Large intestine (tissue), 12 donors: ENCODE measurements at places on chromosomes 6 and 20.
A peak's percentile ranks its signal among the peaks of the same experiment; 100 is the strongest.

DNA sequence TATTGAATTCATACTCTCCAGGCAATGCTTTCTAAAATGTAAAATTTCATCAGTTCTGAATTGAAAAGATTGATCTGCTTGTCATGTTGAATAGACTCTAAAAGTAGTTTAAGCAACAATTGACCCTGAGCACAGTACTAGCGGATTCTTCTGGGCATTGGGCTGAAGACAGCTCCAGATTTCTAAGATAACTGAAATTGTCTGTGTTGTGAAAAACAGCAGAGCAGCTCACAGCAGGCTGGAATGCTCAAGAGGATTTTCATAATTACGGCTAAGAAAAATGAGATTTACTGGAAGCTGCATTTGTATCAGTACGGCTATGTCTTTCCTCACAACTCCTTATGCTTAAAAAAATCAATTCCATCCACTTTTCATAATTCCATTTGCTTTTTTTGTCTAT, 373.7 kb downstream of the HACE1 start:
- DNase-seq: no peak

GRCh38 chr6:72739368-72739779, 117.5 kb downstream of the KCNQ5 start:
- DNase-seq: no peak

DNA sequence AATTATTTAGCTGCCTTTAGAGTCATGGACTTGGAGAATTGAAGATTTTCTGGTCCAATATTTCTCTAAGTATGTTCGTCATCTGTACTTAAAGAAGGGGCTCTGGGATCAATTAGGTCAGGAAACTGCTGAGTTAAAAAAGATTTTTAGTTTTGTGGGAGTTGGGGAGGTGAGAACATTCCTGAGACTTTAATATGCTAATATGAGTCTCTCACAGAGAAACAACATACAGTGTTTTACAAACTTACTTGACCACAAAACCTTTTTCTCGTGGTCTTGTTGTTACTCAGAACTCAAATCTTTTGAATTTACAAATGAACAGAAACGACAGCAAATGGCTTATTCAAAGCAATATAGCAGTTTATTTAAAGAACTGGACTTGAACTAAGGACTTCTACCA, 67.9 kb downstream of the LIN28B start:
- DNase-seq: no peak

- no peak for DNase-seq
Measured at GRCh38 chr20:38132910-38133501, 32.1 kb downstream of the TGM2 start.

DNA sequence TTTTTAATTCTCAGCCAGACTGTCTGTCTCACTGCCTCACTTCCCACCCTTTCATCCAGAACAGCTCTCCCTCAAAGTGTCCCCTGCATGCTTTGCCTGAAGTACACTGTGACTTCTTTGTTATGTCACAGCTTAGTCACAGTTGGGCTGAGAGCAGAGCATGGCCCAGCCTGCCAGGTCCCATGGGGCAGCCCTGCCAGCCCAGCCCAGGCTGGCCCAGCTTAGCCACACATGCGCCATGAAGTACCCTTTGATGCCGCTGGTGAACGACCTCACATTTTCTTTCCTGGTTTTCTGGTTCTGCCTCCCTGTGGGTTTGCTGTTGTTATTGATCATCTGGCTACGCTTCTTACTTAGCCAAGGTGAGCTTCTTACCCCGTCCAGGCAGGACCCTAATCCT, at the start of gene ADIG:
Gene ADIG, plus strand, starts transcription at position 185 of the 400 bp plus-strand sequence. Its CDS starts 54 bp downstream, at position 239.
- no peak for DNase-seq

DNA sequence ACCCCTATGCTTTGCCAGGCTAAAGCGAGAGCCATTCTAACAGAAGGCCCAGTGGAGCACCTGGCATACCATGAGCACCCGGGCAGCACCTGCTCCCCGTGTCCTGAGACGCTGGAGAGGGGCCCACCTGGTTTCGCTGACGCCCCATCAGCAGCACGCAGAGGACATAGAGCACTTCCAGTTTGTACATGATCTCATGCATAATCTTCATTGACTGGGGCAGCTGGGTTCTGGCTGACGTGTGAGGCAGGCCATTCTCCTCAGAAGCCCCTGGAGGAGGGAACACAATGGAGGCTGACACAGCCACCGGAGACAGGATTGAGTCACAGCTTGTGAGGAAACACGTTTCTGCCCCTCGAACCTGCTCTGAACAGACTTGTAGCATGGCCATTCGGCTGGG, 65.4 kb downstream of the MYH7B start:
- no peak for DNase-seq

GRCh38 chr20:58308680-58309527, 611 bp upstream of the RAB22A start:
- peak; percentile 32 for DNase-seq

- no peak for DNase-seq
Measured at GRCh38 chr6:118469468-118469867, 78.6 kb upstream of the PLN start.

- DNase-seq: no peak
Measured at GRCh38 chr20:19745584-19745983, 12.5 kb upstream of the RIN2 start.

DNA sequence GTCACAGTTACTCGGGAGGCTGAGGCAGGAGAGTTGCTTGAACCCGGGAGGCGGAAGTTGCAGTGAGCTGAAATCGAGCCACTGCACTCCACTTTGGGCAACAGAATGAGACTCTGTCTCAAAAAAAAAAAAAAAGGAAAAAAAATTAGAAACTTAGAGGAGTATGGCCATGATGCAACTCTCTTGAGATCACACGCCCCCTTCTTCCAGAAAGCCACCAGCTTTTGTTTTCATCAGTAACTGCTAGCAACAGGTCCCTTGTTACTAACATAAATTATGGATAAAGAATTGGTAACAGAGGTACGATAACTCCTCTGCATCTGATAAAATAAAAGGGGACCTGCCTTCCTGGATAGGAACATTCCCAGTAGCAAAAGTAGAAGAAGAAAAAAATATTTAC, 308.2 kb downstream of the CD83 start:
- no peak for DNase-seq

DNA sequence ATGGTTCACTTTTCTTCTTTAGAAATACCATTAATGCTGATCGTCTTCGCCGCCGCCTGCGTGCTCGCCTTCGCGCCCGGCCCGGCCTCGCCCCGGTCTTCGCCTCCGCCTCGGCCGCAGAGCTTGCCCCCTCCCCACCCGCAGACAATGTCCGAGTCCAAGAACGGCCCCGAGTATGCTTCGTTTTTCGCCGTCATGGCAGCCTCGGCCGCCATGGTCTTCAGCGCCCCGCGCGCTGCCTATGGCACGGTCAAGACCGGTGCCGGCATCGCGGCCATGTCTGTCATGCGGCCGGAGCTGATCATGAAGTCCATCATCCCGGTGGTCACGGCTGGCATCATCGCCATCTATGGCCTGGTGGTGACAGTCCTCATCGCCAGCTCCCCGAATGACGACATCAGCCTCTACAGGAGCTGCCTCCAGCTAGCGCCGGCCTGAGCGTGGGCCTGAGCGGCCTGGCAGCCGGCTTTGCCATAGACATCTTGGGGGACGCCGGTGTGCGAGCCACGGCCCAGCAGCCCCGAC, 4.8 kb upstream of the PRPH2 start:
- peak; percentile 57 for DNase-seq

GRCh38 chr20:58297394-58297793, 12.1 kb upstream of the RAB22A start:
- no peak for DNase-seq

- peak; percentile 21 for DNase-seq
Measured at GRCh38 chr6:78910010-78910409, 42.7 kb downstream of the IRAK1BP1 start.

DNA sequence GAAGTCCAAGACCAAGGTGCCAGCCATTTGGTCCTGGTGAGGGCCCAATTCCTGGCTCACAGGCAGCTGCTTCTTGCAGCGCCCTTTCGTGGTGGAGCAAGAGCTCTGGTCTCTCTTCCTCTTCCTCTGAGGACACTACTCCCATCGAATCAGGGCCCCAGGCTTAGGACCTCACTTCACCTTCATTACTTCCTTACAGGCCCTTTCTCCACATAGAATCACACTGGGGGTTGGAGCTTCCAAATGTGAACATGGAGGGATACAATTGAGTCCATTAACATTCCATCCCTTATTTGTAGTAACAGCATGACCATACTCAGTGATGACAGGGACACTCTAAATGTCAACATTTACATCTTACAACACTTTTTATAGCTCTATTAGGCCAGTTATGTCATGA, 2.3 kb downstream of the RAMACL start:
- DNase-seq: no peak

GRCh38 chr20:13492001-13492481, 146.7 kb downstream of the TASP1 start:
- DNase-seq: no peak

DNA sequence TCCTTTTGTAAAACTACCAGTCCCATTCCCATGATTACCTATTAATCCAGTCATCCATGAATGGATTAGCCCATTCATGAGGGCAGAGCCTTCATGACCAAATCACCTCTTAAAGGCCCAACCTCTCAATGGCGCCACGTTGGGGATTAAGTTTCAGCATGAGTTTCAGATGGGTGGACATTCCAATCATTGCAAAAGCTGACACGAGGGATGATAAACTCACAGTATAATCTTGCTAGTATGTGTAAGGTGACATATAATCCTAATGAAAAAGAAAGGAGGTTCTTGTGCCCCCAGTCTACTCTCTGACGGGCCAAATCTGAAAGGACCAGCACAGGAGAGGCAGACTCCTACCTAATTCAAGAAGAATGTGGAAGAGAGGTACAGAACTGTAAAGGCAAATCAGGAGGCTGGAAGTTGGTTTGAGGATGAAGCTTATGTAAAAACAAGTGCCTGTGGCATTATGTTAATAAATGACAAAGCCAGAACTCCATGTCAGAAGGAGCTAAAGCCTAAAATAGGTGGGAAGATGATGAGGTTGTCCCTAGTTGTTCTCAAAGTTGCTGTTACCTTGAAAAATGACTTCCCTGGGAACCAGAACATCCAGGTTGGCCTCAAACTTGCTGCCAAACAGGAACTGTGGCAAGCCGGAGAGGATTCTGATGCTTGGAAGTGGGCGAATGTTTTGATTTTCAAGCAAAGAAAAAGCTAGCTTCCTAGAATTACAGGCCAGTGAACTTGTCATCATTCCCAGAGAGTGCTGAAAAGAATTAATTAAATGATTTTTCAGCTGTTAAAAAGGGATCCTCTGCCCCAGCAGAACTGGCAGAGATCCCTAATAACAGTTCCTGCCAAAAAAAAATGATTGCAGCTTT, 106.5 kb upstream of the TIAM2 start:
- DNase-seq: no peak

DNA sequence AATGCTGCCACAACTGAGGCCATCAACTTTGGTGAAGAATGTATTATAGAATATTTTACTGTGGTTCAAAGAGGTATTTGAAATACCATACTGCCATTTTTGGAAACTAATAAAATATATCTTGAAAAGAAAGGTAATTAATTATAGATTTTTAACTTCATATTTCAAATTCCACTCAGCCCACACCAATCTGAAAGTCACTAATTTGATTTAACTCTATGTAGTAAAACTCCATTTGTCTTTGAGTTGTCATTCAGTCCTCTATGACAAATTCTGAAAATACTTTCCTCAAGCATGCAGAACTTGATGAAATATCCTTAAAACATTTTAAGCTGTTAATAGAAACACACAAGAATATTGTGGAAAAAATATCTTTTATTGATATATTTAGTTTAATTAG, 1196.7 kb upstream of the CITED2 start:
- no peak for DNase-seq
